ENCODE measurements at places on chromosomes 6 and 20.

DNA sequence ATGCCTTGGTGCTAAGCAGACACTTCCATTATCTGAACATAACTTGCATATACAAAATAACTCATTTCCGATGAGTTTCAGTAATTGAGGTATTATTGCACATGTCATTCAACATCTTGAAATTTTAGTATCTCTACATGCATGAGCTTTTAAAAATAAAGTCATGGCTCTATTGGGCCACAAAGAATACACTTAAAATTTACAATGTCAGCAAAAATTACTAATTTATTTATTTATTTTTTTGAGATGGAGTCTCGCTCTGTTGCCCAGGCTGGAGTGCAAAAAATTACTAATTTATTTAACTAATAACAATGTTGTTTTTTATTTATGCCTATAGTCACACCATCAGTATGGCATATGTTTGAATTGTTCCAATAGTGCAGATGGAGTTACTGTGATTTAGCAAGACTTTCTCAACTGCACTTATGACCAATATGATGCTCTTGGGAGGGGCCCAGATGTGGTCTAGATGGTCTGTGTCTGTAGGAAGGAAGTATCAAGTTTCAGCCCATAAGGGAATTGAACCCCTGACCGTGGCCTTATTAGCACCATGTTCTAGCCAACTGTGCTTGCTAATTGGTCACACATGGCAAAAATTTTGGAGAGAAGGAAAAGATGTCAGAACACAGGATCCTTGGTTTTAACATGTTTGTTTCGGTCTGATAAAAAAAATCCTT is 370.7 kb upstream of the TSHZ2 start:
- DNase-seq, result no peak

DNA sequence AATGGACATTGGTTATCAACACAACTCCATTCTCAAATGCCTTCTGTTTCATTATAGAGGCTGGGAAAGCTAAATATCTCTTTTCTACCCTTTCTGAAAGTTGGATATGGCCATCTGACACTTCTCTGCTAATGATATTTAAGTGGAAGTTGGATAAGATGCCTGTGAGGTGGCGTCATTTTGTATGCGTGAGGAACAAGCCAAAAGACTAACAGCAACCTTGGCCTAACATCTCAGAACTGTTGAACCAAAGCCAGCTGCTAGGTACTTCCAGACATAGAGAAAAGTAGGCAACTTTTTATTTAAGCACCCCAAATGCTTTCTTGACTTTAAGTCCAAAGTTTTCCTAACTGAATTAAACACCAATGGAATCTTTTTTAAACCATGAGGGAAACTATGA is 708.4 kb downstream of the CD109 start:
- no peak for DNase-seq

DNA sequence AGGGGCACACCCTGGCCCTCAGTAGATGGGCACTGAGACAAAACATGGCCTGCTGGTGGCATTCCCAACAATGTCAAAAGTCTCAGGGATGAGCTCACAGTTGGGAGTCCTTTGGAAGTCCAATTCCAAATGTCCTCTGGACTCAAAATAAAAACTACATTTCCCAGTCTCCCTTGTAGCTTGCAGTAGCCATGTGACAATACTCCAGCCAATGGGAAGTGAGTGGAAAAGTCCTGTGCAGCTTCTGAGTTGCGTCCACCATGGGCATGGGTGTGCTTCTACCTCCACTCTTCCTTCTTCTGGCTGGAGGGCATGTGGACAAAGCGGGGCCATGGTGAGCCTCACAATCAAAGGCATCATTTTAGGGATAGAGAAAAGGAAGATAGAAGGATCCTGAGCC is 5.8 kb upstream of the ADAM33 start:
- DNase-seq, result no peak

DNA sequence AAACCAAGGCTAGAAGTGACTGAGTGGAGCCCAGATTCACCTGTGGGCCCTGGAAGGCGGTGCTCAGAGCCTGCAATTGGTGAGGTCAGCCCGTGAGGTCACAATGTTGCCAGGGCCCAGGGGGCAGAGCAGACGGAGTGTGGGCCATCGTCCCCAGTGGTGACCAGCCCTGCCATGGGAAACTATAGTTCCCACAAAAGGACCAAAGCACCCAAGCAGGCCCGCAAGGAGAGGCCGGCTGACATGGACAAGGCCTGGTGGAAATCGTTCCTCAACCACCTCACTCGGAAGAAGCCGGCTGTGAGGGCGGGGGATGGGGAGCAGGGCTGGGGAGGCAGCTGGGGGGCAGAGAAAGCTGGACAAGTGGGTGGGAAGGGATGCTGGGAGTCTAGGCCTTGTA is at the start of gene C20orf144:
TSS of gene C20orf144 (plus strand) at position 156 of the 400 bp plus-strand sequence. CDS start at position 175, 19 bp downstream.
- no peak for DNase-seq

GRCh38 chr6:144134176-144134575 is 16.1 kb upstream of the STX11 start:
- DNase-seq, result no peak

GRCh38 chr6:12844284-12845223 is 128.0 kb downstream of the PHACTR1 start:
- no peak for DNase-seq

DNA sequence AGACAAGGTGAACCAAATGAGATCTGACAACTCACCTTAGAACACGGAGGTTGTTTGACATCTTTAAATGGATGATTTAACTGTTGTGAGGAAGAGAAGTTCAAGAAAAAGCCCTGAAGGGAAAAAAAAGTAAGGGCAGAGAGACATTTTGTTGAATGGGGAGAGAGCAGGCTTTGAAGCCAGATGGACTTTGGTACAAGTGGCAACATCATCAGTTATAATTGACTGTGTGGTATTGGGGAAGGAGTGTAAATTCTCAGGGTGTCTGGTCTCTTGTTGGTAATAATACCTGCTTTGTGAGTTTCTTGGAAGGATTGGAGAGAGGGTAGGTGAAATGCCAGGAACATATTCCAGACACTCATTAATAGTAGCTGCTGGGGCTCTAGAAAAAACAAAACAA is 21.6 kb downstream of the OGFRL1 start:
- no peak for DNase-seq

DNA sequence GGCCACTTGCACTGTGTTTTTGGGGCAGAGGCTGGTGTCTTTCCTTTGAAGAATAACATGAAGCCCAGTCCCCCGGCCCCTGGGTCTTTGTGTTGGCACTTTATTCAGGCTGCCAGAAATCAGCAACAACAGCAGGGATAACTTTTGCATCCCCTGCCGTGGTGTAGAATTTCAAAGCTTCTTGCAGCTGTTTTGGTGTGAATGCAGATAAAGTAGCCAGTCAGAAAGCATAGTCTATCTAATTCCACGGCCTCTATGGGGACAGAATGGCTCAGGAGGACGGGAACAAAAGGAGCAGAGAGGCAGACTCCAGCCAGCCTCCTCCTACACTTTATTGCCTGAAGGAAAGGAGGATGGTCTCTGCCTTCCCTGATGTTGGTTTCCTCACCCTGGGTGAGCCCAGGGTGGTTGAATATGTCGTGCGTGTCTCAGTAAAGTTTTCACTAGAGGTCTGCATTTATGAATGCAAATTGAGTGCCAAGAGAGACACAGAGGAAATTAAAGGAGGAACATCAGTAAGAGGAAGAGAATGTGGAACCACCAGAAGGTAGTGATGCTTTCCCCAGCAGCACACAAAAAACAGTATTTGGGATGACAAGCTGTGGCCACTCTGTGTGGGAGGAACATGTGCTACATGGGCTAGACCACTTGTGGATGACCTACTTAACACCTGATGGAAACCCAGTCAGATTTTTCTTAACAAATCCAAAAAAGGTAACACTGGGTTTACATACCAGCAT is 125.9 kb upstream of the TRAF3IP2 start:
- no peak for DNase-seq

DNA sequence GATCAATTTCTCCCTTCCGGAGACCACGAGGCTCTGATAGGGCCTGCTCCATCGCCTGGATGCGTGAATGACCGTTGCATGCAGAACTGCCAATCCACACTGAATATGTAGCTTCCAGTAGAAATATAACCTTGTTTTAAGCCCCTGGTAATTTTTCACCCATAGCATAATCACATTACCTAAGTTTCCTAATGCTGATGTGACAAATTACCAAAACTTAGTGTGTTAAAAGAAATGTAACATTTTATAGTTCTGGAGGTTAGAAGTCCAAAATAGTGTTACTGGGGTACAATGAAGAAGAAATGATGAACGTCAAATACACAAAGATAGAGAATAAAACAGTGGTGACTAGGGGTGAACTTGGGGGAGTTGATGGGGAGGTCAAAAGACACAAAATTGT is 22.0 kb upstream of the SIRPD start:
- no peak for DNase-seq

GRCh38 chr20:15476781-15477180 is 1096.5 kb downstream of the KIF16B start:
- no peak for DNase-seq

DNA sequence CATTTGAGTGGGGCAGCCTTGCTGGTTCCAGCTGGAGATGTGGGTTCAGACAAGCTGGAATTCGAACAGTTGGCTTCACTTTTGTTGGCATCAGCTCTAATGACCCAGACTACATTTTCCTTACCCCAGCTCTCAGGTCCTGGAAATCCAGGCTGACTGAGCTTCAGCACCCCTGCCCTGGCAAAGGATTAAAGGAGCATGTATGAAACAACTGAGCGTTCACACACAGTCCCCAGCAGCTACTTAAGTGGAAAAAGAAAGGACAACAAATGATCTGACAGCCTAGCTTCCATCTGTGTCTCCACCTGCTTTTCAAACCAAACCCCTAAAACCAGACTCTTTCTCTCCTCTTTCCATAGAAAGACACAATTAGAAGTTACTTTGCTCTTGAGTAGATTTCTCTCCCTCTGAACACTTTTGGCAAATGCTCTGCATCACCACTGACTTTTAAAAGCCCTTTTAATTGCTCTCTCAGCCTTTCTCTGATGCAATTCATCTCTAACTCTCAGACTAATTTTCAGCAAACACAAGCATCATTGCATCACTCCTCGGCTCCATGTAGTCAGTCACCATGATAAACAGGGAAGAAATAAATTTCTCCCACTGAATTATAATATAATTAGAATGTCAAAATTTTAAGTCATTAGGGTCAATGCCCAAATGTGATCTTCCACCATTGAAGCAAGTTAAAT is 28.1 kb downstream of the ROS1 start:
- no peak for DNase-seq

DNA sequence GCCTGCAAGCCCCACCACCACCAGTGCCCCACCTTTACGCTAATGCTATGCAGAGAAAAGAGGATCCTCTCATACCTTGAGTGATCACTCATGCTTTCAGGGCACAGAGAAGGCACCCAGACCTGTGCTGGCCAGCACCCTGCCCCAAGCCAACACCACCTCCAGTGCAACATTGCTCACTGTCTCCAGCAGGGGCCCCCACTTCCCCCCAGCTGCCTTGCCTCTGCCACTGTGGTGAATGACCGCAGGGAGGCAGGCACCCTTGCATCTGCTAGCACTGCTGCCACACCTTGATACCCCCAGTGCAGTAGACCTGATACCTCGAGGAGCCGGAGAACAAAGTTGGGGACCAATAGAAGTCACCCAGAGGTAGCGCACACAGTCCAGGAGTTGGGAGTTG is 139.2 kb upstream of the PLN start:
- no peak for DNase-seq

DNA sequence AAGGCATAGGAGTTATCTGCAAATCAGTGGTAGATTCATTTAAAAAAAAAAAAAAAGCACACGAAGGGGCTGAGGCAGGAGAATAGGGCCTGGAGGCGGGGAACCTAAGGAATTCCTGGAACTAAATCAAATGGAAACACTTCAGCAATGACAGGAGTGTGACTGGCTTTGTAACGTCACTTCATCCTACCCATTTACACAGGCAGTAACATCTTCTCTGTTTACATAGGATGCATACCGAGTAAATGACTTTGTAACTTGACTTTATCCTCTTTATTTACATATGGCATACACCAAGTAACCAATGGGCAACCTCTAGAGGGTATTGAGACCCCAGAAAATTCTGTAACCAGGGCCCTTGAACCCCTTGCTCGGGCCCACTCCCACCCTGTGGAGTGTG is 56.4 kb upstream of the IYD start:
- DNase-seq, result no peak

GRCh38 chr6:91438570-91438969 is 851.7 kb upstream of the MAP3K7 start:
- DNase-seq, result no peak

GRCh38 chr20:25295386-25296093 is 47.7 kb downstream of the PYGB start:
- DNase-seq, result no peak

DNA sequence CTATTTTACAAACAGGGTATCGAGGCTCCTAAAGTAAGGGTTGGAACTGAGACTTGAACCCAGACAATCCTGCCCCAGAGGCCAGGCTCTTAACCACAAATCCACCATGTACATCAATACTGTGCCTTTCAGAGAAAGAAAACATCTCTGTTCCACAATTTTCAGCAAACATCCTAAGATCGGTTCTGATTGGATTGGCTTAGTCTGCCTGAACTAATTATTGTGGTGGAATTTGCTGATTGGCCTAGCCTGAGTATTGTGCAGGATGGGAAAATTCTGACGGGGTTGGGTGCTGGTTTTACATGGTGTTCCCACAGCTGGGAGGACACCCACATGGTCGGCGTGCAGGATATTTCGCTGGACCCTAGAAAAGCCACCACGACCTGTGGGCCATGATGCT is at the start of gene CLPSL1:
TSS of gene CLPSL1 (plus strand) at position 301 of the 400 bp plus-strand sequence. CDS start at position 393, 92 bp downstream.
- no peak for DNase-seq

GRCh38 chr20:14877301-14878028 is 540.1 kb upstream of the FLRT3 start:
- DNase-seq, result no peak

- DNase-seq, result no peak
Measured at GRCh38 chr6:118719351-118720124, 68.1 kb upstream of the CEP85L start.
